Stimulated activated effector memory CD8-positive, alpha-beta T cell treated with anti-CD3 and anti-CD28 coated beads, Interleukin-12 subunit alpha, Interleukin-12 subunit beta, amount 100 ng/mL, for 72 hours (primary cell): ENCODE measurements at places on chromosomes 1 and 21.

GRCh38 chr21:34820051-34820450 lies 151.3 kb downstream of the CLIC6 start:
- DNase-seq = no peak

- peak; percentile 54 for DNase-seq
Measured at GRCh38 chr1:9425859-9426258, 113.4 kb upstream of the SLC25A33 start.

DNA sequence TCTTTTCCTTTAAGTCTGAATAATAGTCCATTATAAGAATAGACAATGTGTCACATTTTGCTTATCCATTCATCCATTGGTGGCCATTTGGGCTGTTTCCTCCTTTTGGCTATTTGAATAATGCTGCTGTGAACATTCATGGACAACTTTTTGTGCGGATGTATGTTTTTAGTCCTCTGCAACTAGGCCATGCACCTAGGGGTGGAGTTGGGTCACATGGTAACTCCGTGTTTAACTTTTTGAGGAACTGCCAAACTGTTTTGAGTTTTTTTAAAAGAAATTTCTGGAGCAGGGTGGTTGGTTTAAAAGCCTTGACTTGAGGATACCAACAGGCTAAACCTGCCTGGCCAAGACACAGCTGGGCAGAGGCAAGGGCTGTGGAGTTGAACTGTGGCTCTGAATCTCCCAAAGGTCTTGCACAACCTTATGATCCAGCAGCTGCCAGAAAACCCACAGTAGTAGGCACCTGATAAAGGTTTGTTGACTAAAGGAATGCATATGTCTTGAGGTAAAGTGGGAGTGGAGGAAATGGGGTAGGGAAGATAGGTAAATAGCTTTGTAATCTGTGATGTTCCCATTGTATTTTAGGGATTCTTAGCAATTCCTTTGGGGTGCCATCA lies 5.6 kb upstream of the RPTN start:
- no peak for DNase-seq

- no peak for DNase-seq
Measured at GRCh38 chr1:38018864-38019343, 6.4 kb downstream of the UTP11 start.

DNA sequence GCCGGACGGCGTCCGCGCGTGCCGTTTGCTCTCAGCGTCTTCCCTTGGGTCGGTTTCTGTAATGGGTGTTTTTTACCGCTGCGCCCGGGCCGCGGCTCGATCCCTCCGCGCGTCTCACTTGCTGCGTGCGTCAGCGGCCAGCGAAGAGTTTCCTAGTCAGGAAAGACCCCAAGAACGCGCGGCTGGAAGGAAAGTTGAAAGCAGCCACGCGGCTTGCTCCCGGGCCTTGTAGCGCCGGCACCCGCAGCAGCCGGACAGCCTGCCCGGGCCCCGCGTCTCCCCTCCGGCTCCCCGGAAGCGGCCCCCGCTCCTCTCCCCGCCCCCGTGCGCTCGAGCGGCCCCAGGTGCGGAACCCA lies 159.8 kb downstream of the RUNX1 start:
- no peak for DNase-seq

DNA sequence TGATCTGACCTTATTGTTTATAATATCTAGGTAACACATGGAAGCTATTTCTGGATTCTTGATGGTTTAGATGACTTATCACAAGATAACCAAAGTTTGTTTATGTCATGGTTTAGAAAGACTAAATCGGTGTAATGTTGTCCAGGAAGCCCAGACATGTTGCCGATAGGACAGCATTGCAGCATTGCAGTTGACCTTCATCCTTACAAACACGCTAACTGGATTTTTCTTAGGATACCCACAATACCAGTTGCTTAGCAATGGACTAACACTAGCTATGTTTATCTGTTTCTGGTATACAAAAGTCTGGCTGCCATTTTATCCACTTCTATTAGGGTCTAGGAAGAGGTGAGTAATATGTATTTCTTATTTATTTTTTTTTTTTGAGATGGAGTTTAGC lies 11.7 kb upstream of the DPH5 start:
- DNase-seq = no peak

- DNase-seq = no peak
Measured at GRCh38 chr1:113784104-113784779, 25.0 kb upstream of the PHTF1 start.

DNA sequence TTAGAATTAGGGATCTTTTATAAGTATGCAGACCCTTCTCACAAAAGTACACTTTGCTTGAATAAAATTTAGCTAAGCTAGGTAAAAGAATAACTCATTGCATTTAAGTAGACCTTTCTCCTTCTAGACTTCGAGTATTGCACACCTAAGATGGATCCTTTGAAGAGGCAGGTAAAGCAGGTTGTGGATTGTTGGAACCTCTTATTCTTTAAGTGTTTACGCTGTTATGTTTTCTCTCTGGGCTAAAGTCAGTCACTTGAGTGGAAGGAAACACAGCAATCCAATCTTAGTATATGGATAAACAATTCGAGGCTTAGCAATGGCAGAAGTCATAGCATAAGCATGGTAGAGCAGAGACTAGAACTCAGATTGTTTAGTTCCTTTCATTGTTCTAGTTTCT lies 11.4 kb downstream of the MAGI3 start:
- no peak for DNase-seq

GRCh38 chr1:239899747-239900146 lies 191.9 kb upstream of the FMN2 start:
- DNase-seq = no peak

DNA sequence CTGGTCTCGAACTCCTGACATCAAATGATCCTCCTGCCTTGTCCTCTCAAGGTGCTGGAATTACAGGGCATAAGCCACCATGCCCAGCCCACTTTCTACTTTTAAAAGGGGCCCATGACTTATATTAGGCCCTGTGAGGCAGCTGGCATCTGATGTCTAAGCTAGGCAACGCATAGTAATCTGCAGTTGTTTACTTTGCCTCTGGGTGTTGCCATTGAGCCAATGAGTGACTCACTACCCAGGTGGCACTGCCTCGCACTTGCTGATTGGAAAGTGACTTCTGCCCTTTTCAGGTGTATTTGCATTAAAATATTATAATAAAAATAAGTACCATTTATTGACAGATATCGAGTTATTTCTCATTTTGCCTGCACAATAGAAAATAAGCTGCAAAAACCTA lies 84.9 kb downstream of the KIF14 start:
- no peak for DNase-seq

DNA sequence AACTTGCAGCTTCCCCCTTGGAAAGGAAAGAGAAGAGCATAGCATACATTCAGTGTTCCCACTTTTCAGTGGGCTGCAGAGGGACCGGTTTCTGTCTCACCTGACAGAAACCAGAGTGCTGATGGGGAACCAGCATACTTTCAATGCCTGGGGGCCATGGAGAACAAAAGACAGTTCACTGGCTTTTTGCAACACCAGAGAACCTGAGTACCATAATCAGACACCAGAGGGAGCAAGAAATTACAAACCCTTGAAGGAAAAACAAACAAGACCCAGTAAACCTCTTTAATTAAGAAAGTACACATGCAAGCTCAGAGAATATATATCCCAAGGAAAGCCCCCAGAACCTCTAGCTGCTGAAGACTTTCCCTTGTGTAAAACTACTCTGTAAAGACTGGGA lies 51.1 kb downstream of the CSMD2 start:
- no peak for DNase-seq

GRCh38 chr1:152774875-152775274 lies at the start of gene LCE1F:
Gene LCE1F, plus strand, starts transcription at chr1:152775140. Its CDS starts 1,232 bp downstream, at chr1:152776372.
- no peak for DNase-seq

- no peak for DNase-seq
Measured at GRCh38 chr1:201630582-201630981, 91.7 kb downstream of the NAV1 start.

DNA sequence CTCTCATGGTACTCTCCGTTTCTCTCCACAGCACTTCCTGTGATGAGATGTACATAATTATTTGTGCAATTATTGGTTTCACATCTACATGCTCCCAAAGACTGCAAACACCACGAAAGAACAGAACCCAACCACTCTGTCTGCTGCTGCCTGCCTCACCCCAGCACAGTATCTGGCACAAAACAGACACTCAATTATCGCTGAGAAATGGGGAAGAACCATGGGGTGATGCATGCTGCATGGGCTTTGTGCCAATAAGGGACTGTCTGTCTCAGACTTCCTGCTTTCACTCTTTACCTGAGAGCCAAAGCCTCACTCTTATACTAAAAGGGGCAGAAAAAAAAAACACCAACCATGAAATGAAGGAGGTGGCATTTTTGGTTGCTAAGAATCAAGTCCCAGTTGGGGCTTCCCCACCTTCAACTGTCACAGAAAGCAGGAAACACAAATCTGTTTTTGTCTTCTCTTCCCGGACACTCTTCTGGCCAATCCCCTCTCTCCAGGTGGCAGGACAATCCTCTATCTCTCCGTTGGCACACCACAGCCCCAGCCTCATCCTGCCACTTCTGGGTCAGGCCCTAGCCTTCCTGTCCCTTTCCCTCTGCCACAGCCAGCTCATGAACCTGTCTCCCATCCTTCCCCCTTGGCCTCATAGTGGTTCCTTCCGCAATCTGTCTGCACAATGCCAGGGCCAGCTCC lies 82.0 kb downstream of the TGFBR3 start:
- DNase-seq = peak; percentile 82

GRCh38 chr1:156795787-156796186 lies 20.9 kb downstream of the SH2D2A start:
- DNase-seq = no peak

GRCh38 chr1:201708085-201708512 lies 120.9 kb upstream of the IPO9 start:
- DNase-seq = no peak

- DNase-seq = no peak
Measured at GRCh38 chr1:165481820-165482532, 37.0 kb upstream of the RXRG start.

- no peak for DNase-seq
Measured at GRCh38 chr1:183278739-183279591, 92.9 kb downstream of the LAMC2 start.

DNA sequence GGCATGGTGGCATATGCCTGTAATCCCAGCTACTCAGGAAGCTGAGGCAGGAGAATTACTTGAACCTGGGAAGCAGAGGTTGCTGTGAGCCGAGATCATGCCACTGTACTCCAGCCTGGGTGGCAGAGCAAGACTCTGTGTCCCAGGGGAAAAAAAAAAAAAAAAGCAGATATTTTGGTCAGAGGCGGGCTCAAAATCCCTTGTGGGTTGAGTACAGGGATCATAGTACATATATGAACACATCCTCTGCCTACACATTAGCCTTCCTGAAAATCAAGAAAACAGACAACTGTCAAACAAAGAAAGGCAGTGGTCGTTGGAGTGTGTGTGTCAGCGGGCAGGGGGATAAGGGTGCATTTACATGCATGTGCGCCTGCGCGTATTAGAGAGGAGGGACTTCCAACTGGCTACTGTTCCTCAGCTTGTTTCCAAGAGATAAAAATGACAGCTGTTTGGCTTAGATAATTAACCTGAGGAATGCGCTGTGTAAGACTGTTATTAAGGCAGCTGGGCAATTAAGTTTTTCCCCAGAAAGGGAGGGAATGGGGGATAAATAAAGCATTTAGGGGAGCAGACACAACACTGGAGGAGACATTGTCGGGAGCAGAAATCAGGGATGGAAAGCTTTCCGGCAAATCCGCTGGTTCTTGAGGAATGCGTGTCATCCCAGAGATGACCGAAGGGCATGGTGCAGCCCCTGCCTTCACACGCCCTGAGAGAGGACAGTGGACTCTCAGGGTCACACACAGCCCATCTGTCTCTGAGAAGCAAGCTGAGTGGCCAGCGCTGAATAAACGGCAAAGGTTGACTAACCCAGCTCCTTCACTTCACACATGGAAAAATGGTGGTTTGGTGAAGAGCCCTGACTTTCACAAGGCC lies 6.4 kb downstream of the LAMB3 start:
- no peak for DNase-seq

- DNase-seq = no peak
Measured at GRCh38 chr1:27590917-27591508, 12.9 kb downstream of the AHDC1 start.

GRCh38 chr1:16015960-16016901 lies 1.6 kb downstream of the HSPB7 start:
- no peak for DNase-seq

DNA sequence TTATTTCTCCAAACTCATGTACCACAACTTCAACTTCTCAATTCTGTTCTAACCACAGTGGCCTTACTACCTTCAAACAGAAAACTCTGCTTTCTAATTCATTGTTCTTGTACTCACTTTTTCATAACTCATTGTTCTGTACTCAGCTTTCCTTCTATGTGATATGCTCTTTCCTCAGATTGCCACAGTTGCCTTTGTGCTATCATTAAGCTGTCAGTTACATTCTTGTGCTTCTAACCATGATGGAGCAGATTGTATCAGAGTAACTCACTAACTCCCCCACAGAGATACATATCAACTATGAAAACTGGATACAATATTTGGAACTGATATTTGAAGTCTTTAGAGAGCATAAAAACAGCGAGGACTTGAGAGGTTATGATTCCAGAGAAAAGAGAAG lies 1213.7 kb downstream of the KCNT2 start:
- DNase-seq = no peak

DNA sequence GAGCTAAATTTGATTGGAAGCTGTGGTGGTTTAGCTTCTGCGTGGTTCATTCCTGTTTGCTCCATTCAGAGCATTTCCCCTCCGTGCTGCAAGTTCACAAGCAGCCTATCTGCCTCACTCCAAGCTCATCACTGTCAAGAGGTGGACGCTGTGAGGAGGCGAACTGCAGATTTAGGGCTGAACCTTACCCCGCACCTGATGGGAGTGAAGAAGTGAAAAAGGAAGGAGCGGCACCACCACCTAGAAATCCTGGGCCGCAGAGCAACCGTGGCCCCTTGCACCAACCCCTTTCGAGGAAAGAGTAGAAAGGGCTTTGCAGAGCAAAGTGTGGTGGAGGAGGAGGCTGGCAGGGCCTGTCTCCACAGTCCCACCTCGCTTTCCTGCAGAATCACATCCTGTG lies 117.4 kb downstream of the IER5 start:
- DNase-seq = no peak

DNA sequence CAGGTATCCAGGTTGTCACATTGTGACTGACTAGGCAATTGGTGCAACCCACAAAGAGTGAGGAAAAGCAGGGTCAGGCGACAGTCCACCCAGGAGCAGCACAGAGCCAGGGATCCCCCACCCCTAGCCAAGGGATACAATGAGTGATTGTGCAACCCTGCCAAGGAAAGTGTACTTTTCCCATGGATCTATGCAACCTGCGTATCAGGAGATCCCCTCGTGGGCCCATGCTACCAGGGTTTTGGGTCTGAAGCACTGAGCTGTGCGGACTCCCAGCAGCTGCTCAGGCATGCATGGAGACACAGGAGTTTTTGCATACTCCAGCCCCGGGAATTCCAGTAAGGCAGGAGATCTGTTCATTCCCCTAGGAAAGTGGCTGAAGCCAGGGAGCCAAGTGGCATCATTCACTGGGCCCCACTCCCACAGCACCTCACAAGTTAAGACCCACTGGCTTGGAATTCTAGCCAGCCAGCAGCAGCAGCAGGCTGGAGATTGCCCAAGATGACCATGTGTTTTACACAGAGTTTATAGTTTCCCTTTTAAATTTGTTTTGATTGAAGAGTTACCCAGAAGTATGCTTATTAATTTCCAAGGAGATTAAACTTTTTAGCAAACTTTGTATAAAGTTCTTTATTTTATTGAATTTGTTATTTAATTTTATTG lies 136.0 kb downstream of the LTN1 start:
- no peak for DNase-seq
